ENCODE measurements at places on chromosomes 2 and 18.

DNA sequence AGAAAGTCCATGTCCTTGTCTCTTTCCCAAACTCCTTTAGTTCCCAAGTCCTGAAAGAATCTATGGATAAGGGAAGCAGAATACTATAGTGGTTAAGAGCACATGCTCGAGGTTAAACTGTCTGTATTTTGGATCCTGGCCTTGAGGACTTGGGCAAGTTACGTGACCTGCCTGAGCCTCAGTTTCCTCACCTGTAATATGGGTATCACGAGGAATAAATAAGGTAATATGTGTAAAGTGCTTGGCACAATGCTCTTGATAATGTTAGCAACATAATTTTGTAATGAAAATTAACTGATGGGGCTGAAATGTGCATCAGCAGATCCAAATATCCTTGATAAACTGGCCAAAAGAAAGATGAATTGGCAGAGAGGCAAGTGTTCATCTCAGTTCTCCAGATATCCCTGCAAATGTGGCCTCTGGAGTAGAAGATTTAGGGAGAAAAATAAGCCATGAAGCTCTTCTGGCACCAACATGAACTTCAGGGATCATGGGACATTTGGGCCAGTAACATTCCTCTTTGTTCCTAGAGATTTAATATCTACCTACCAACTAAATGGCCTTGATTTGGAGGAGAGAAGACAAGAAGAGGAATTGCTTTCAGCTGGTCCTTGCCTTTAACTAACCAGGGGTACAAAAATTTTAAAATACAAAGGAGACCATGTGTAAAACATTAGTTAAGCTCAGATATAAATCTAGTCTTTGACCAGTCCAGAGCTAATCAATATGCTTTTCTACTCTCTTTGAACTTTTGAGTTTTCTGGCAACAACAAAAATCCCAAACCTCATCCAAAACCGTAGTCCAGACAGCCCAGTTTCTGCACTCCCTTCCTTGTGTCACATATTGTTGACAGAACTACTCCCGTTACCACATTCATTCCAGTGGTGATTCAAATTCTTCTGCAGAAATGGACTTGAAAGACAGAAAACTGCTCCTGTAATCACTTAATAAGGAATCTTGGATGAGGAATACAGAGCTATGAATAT lies 52.7 kb upstream of the EML4 start:
- no peak for DNase-seq

GRCh38 chr2:85185431-85185940 lies 52.3 kb downstream of the TCF7L1 start:
- DNase-seq: no peak

GRCh38 chr2:10844097-10844496 lies 31.5 kb upstream of the PDIA6 start:
- no peak for DNase-seq

GRCh38 chr2:235206980-235207579 lies 255.3 kb downstream of the SH3BP4 start:
- no peak for DNase-seq

DNA sequence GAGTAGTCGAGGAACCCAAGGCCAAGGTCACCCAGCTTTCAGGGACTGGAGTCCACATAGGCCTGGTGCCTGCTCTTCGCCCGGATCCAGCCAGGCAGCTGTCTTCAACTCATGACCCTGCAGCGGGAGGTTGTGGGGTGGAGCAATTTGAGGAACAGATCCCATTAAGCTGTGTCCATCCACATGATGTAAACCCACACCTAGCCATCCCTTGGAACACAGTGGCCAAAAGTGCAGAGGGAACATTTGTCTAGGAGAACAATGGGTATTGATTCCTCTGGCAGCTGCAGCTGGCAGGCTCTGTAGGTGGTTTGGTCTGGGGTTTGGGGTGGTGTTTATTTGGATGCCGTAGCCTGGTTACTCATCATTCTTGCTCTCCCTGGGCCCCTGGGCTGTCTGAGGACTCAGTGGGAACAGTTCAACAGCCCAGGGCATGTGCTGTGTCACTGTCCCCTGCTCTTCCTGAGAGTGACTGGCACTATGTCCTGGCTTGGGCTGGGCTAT lies 99.4 kb downstream of the TFCP2L1 start:
- no peak for DNase-seq

GRCh38 chr18:9516437-9517064 lies 41.2 kb downstream of the RALBP1 start:
- no peak for DNase-seq

DNA sequence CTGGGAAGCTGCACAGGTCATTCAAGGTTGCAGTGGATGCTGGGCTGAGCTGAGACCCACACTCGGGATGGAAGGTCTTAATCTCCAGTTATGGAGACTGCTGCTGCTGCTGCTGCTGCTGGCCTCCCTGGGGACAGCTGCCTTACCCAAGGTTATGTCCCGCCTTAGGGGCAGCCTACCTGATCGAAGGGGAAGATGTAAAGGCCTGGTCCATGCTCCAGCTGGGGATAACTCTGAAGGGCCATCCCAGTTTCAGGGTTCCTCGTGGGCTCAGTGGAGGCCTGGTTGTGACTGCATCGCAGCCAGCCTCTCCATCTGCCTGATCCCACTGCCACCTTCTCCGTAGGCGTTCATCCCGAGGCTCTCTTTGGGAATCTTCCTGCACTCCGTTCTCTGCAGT lies 33.0 kb downstream of the RHOB start:
- DNase-seq: no peak

- DNase-seq: no peak
Measured at GRCh38 chr18:52468496-52468895, 128.5 kb downstream of the DCC start.

- DNase-seq: no peak
Measured at GRCh38 chr2:159251296-159252173, 35.0 kb downstream of the WDSUB1 start.

- DNase-seq: no peak
Measured at GRCh38 chr2:83953697-83954096, 505.4 kb downstream of the SUCLG1 start.

GRCh38 chr2:96580771-96581170 lies 44.2 kb downstream of the ARID5A start:
- DNase-seq: no peak

DNA sequence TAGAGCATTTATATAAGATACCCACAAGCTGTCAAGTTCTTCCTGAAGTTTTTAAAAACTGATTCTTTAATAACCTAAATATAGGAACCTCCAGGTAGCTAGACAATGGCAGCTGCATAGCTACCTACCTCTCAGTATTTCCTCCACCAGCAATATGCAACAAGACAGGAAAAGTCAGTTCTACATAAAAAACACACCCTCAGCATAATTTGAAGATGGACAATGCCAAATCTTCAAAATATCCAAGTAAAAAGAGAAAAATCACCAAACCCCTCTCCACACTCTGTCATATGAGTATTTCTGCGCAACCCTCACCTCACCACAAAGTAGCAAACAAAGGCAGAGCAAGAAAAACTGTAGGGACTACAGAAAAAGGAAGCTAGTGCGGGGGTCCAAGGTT lies 51.4 kb downstream of the GTF3C3 start:
- no peak for DNase-seq

GRCh38 chr18:8238507-8238906 lies 370.7 kb upstream of the RAB12 start:
- no peak for DNase-seq

- DNase-seq: no peak
Measured at GRCh38 chr2:85698184-85698879, 4.2 kb downstream of the GNLY start.

DNA sequence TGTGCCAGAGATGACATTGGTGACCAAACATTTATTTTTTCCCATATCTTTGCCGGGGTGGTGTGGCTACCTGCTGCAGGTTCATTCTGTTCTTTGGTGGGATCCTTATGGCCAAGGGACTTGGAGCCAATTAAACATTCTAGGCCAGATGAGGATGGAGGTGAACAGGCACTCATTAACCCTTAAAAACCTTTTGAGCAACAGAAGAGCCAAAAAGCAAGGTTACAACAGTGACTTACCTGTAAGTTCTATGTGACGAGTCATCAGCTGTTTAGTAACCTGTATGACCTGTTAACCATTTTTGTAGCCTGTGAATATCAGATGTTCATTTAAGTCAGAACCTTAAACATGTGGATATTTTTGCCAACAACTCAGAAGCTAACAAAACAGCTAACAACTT lies 105.6 kb downstream of the XRCC5 start:
- DNase-seq: no peak

GRCh38 chr18:9468998-9469397 lies 6.3 kb upstream of the RALBP1 start:
- DNase-seq: no peak

DNA sequence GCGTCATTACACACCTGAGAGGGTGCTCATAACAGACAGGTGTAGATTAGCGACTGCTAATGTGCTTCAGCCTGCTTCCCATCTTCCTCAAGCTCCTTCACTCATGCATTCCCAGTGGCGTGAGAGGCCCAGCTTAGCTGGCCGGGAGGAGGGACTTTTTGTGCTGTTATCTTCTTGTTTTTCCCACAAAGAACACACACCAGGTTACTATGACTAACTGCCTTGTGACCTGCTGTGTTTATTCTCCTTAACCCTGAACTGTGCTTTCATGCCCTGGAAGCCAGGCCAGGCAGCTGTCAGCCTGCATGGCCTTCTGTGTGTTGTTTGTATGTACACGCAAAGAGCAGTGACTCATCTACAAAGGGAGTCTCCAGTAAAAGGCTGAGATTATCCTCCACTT lies 143.8 kb downstream of the PIEZO2 start:
- no peak for DNase-seq

DNA sequence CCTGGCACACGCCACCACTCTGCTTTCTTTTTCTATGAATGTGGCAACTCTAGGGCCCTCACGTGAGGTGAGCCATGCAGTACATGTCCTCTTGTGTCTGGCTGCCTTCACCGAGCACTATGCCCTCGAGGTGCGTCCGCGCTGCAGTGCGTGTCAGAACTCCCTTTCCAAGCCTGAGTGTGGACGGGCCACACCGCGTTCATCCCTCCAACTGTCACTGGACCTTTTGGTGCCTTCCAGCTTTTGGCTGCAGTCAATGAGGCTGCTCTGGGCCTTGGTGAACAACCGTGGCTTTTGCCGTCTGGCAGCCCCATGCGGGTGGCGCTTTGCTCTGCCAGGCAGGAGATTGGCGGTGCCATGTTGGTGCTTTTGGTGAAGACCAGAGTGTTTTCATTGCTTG lies 74.0 kb downstream of the TSHZ1 start:
- DNase-seq: no peak

GRCh38 chr2:121485039-121485438 lies 45.6 kb upstream of the RNU4ATAC start:
- no peak for DNase-seq

GRCh38 chr18:63299837-63300745 lies 19.5 kb downstream of the BCL2 start:
- no peak for DNase-seq

GRCh38 chr2:80525152-80525551 lies 220.6 kb upstream of the LRRTM1 start:
- no peak for DNase-seq

DNA sequence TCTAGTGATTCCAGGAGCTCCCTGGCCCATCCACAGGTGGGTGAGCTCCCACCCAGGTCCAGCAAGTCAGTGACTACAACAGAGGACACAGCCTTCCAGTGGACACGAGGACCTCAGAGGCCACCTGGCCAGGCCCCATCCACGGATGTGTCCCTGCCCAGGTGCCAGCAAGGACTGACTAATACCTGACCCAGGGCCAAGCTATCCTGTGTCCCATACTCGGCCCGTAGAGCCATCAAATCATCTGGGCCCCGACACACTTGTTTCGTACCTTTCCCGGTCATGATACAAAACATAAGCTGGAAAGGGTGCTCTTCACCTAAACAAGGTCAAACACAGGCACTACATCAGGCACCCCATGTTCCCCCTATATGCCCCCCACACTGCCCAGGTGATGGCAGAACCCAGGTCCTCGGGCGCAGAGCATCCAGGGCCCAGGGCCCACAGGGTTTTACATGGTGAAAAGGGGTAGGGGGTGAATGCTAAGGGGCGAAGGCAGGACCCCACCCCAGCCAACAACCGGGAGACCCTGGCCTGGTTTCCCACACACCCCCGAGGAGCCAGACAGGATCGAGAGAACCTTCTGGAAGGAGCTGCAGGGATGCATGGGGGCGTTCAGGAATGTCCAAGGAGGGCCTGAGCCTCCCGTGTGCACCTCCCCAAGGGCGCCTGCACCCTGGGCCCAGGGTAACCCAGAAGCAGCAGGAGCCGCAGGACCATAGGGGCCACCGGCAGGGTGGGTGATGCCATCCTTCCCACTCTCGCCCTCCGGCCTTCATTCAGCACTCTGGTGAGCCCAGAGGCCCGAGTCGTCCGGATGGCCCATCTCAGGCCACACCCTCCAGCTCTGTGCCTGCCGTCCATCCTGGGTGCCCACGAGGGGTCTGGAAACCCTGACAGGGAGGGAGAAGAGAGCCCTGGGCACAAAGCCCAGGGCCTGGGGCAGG lies 94.3 kb downstream of the HDAC4 start:
- no peak for DNase-seq

DNA sequence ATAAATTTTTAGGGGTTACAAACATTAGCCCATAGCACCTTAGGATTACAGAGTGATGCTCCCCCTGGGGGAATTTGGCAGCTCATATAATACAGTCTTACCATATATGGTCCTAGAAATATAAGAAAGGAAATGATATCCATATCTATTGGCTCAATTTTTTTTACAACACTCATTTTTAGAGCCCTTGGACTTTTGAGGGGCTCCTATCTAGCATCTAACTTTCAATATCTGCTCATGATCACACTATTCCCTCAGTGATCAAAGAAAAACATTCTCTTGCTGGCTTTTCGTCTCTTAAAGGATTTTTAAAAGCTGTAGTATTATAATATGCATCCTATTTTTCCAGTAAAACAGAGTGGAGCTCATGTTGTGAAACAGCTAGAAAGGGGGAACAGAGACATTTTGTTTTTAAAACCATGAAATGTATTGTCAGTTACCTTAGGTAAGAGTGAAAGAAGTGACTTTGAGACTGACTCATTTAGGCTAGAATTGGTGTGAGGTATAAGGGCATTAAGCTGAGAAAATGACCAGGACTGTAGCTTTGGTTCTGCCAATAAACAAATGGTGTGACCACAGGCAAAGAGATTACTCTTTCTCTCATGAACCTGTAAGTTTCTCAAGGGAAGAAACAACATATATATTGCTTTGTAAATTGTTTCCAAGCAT lies 65.8 kb downstream of the ALPK2 start:
- DNase-seq: no peak

DNA sequence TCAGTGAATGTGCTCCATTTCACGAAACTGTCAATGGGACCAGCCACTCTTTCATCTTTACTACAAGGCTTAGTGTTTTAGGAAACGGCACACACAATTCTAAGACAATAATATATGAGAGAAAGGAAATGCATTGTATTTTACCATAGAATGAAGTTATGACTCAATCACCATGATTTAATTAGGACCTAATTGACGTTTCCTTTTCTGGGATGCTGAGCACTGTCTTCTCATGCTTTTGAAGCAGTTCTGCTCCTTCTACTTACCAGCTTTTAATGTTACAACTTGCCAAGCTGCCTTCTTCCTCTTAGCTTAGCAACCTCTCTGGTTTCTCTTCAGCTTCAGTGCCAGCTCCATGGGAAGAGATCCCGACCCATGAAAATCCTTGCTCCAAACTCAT lies 94.3 kb upstream of the SERPINE2 start:
- no peak for DNase-seq

DNA sequence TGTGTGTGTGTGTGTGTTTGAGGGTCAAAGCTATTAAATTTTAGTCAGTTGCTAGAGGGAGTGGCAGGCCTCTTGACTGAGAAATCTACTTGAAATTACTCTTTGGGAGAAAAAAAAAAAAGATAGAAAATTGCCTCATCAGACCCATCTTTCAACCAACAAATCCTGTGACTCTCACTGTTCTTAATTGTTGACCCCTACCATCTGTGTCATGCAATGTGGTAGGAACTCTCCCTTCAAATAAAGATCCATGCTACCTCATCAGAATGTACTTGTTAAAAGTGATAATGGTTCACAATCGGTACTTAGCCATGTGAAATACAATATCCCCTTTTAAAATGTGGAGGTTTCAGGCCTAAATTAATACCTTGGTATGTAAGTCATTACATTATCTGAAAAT lies 670.8 kb upstream of the FANCL start:
- DNase-seq: no peak

All from stimulated activated CD8-positive, alpha-beta memory T cell treated with anti-CD3 and anti-CD28 coated beads, Interleukin-7, amount 100 ng/mL, for 48 hours (primary cell).